ENCODE measurements at places on chromosomes 13 and 19.
A peak's percentile ranks its signal among the peaks of the same experiment; 100 is the strongest.

- DNase-seq, result peak; percentile 38
These were observed 170.0 kb downstream of the KDM4B start for GRCh38 chr19:5138606-5139582.

DNA sequence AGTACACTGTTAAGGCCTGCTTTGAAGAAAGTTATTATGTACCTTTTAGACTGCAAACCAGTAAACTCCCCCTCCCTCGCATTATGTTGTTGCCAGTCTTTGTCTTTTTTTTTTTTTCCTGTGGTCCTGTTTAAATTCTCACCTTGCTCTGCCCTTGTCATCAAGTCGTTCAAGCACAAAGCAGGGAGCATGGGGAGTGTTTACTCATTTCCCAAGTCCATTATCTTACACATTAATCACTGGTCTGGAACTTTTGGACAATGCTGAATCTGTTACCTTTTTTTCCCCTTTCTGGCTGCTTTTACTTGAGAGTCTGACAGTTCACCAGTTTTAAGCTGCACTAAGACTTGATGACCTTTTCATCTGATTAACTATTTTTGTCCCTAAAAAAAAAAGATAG, 108.2 kb downstream of the DACH1 start:
- DNase-seq, result no peak

- no peak for DNase-seq
These were observed 736.9 kb downstream of the EFNB2 start for GRCh38 chr13:105798541-105798940.

GRCh38 chr19:13150931-13151604, 857 bp downstream of the IER2 start:
- DNase-seq, result no peak

- DNase-seq, result no peak
These were observed 133.9 kb downstream of the AKAP11 start for GRCh38 chr13:42405665-42406390.

- peak; percentile 95 for DNase-seq
These were observed 60.1 kb upstream of the MYCBP2 start for GRCh38 chr13:77386880-77387606.

- DNase-seq, result no peak
These were observed 8.1 kb downstream of the CHST8 start for GRCh38 chr19:33629826-33630375.

- no peak for DNase-seq
These were observed 107.7 kb upstream of the SPATA13 start for GRCh38 chr13:24052547-24053518.

DNA sequence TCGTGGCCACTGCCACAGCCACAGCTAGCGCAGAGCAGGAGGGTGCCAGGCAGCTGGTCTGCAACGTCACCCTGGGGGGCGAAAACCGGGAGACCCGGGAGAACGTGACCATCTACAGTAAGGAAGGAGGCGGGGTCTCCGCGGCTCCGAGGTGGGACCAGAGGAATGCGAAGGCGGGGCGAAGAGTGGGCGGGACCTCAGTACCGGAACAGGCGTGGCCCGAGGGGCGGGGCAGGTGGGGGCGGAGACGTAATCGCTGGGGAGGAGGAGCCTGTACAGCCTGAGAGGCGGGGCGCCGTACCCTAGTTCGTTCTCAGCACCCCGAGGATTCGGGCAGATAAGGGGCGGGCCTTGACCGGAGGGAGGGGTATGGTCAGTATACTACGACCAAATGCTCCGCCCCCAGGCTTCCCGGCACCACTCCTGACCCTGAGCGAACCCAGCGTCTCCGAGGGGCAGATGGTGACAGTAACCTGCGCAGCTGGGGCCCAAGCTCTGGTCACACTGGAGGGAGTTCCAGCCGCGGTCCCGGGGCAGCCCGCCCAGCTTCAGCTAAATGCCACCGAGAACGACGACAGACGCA, 2.5 kb downstream of the ICAM5 start:
- DNase-seq, result no peak

GRCh38 chr13:77810878-77811277, 107.8 kb downstream of the EDNRB start:
- no peak for DNase-seq

DNA sequence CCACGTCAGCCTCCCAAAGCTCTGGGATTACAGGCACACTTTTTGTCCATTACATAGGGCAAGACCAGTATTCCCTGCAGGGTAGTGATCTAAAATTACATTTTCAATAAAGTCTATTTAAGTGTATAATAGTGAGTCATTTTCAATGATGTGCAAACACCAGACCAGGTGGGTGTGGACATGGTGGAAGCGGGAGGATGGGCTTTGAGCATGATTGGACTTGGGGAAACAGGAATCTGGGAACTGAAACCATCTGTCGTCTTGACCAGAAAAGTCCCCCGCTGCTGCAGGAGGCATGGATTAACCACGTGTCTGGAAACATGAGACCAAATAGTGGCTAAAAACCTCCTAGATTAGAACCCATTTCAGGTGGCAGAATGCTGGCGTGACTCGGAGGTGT, 4.9 kb downstream of the FXYD3 start:
- DNase-seq, result peak; percentile 92

- peak; percentile 69 for DNase-seq
These were observed 137.8 kb upstream of the TSC22D1 start for GRCh38 chr13:44713788-44714469.

DNA sequence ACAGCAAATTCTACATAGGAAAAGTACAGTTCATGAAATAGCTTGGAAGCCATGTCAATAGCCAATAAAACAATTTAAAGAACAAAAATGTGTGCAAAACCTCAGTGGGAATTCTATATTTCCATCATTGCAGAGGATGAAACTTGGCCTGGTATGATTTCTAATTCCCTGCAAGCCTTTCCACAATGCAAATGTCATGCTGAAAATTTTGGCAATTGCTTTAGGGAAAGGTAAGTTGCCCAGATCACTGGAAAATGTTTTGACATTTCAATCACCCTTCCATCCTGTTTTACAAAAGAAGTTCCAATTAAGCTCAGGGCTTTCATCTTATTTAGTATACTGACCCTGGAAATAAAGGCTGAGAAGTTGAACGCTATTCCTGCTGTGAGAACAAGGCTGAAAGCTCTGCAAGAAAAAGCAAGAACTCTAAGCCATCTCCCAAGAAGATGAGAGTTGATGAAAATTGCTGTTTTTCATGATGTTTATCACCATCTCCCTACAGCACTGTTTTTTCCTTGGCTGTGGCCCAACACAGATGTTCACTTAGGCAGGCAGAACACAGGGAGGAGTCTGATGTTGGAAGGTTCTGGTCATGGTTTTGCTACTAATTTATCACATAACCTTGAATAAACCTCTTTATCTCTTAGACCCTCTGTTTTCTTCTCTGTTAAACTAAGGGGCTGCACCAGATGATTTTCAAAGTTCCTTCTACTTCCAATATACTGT, 263.7 kb downstream of the KCTD12 start:
- no peak for DNase-seq

DNA sequence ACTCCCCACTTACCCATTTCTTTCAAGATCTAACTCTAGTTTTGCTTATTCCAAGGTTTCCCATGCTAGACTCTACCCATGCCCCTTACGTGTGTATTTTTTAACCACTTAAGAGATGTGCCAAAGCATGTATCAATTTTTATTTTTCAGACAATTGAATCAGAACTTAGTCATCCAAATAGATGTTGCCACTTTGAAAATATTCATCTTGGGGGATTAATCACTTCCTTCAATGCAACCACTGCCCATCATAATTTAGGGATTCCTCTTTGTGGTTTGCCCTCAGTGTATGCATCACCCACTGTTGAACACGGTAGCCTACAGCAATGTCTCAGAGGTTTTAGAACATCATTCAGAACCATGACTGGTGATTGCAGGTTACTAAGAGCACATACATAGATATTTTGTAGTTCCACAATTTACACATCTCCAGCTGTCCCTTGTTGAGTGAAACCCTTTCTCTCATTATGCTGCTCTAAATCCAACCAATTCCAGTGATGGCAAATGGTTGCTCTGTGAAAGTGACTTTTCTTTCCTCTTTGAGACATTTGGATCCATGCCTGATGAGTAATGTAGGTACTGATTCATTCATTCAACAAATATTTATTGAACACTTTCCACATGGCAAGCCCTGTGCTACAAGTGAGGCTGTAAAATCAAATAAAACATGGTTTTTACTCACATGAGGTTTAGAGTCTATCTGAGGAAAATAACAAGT, 60.6 kb upstream of the SERP2 start:
- peak; percentile 83 for DNase-seq

DNA sequence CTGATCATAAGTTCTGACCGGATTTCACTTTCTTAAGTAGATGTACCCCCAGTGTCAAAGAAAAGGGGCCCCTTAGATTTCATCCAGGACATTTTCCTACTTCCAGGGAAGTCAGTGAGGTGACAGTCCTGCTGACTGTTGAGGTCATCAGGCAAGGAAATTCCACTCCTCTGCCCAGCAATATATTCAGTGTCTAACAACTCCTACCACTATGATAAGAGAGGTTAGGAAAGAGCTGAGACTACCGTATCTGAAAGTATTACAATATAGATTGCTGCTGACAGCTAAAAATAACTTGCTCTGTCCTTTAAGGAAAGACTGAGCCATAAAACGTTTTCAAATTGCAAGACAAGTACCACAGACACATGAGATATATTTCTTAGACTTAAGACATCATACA, 325.1 kb downstream of the EFNB2 start:
- DNase-seq, result no peak

DNA sequence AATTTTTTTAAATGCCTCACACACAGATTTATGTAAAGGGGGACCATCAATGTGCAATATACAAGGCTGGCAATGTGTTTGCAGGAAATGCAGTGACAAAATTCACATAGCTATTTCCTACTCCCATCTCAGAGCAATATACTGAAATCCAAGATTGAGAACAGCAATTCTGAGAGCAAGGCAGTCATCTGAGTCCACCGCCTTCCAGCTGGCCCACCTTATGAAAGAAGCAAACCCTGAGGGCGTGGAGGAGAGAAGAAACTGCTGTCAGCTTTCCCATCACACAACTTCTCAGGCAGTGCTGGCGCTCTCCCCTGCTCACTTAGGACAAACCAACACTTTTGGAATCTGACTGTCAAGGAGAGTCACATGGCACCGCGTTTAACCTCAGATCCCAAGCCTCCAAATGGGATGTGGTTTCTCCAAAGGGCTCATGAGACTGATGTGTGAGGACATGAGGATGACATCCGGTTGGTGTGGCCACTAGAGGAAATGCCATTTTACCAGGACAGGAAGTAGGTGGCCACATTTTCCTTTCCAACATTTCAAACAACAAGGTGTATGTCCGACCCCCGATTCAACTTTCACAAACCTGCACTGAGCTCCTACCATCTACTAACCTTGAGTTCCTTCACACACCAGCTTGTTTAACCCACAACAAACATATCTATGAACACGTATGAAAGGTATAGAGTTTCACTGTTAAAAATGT, 3.7 kb upstream of the DOCK9 start:
- DNase-seq, result no peak

GRCh38 chr13:51364404-51365008, 25.0 kb downstream of the SERPINE3 start:
- DNase-seq, result no peak

GRCh38 chr13:102042746-102043145, 359.1 kb downstream of the FGF14 start:
- no peak for DNase-seq

GRCh38 chr13:111245576-111246384, 74.7 kb upstream of the TEX29 start:
- peak; percentile 63 for DNase-seq

DNA sequence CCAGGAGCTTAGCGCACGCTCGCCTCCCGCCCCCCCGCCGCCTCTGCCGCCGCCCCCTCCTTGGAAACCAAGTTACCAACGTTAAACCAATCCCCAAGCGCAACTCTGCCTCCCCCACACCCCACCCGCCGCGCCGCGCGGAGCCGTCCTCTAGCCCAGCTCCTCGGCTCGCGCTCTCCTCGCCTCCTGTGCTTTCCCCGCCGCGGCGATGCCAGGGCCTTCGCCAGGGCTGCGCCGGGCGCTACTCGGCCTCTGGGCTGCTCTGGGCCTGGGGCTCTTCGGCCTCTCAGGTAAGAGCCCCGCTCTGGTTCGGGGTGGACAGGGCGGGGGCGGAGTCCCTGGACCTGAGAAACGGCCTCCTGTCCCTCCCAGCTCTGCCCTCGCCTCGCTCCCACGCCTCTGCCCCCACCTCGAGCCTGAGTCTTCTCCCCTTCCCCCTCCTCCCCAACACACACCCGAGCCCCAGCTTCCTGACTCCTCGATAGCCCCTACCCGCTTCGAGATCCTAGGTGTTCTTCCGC, at the start of gene ICAM5:
Gene ICAM5, plus strand, starts transcription at position 117 of the 521 bp plus-strand sequence. Its CDS starts 92 bp downstream, at position 209.
- DNase-seq, result no peak

- no peak for DNase-seq
These were observed 18.8 kb downstream of the UBE2L5 start for GRCh38 chr13:30440910-30441703.

GRCh38 chr13:47250146-47250545, 353.3 kb upstream of the HTR2A start:
- peak; percentile 65 for DNase-seq

DNA sequence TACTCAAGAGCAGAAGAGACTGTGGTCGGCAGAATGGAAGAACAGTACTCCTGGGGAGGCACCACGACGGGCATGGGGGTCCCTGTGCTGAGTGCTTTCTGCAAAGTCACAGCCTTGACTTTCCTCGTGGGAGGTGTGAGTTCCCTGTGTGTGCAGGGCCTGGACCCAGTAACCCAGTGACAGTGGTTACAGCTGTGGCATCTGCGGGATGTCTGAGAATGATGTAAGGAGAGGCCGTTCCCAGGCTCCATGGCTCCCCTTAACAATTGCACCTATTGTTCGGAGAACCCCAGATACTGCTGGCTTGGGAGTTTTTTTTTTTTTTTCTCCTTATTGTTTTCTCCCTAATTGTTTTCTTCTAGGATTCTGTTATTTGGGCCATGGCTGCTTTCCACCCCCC, 5.1 kb upstream of the NANOS2 start:
- no peak for DNase-seq

- no peak for DNase-seq
These were observed 12.6 kb downstream of the ATP11A start for GRCh38 chr13:112702341-112702985.

DNA sequence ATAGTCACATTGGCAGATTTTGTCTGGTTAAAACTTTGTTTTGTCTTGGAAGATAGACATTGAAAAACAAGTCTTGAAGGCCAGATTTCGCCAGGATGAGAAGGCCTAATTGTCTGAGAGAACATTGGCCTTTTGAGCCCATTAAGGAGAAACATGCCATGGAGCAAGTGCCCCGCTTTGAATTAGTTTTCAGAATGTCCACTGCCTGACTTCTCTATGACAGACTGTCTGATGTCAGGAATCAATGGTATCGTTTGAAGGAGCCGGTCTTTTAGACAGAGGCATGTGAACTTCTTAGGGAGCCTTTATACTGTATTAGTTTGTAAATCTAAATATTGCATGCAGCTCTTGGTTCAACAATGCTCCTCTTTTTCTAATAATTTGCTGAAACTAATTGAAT, 155.9 kb downstream of the DLEU7 start:
- DNase-seq, result no peak

DNA sequence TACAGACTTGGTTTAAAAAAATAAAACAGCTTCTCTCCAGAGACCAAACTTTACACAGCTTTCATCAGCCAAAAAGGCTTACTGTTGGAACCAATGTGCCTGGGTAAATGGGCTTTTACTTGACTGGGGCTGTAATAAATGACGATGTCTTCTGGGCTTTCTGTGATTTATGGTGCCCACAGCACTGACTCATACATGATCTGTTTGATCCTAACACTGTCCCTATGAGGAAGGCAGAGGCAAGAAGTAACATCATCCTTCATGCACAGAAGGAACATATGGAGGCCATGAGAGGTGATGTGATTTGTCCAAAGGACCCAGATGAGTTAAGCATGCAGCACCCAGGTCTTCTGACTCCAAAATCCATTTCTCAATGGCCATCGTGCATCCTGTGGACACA, 77.4 kb downstream of the DOCK9 start:
- DNase-seq, result no peak
